ENCODE measurements at places on chromosomes 4 and X. TPM values are rescaled to one million over a fixed set of nuclear protein-coding genes. Genes with fewer than 3 reads are reported as not detected.
A peak's percentile ranks its signal among the peaks of the same experiment; 100 is the strongest.

CXorf49B gene
- not detected for total RNA-seq

DNA sequence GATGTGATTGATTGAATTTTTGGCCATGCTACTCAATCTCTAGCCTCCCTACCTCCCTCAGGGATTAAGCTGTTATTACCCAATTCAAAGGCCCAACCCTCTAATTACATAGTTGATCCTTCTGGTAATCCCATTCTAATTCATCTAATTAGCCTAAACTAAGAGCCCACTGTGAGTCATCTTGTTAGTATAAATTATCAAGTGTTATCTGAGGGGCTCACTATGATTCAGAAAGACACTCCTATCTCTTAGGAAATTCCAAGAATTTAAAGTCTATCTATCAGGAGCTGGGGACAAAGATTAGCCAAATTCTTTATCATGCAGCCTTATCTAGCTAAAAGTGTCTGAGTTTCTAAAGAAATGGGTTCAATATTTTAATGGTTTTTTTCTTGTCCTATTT is 32.9 kb upstream of the VEGFC start:
- no peak for DNase-seq

DNA sequence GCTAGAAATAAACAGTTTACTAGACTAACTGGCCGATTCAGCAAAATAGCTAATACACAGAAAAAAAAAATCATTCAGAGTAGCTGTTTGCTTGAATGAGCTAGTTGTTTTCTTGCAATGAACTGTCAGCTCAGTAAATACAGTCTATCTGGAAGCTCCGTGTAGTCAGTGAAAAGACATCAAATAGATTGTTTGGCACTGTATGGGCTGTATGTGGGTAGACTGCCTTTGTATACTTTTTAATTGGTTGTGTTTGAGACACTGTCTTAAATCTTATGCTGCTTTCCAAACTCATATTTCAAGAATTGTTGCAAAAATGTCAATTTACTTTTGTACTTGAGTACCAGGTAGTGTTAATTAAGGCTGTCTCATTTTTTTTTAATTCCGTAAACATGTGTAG is 61.6 kb upstream of the GPR174 start:
- DNase-seq, result no peak

GRCh38 chr4:121358473-121358872 is 22.3 kb downstream of the QRFPR start:
- no peak for DNase-seq

RASGEF1B gene
- total RNA-seq, result 1.0 TPM

DNA sequence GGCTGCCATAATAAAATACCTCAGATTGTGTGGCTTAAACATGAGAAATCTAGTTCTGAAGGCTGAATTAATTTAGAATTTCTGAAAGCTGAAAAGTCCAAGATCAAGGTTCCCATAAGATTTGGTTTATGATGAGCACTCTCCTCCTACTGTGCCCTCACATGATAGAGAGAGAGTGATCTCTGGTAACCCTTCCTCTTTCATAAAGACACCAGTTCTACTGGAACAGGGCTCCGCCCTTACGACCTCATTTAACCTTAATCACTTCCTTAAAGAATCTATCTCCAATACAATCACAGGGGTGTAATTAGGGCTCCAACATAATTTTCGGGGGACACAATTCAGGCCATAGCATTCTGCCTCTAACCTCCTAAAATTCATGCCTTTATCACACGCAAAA is 194.0 kb upstream of the MAB21L2 start:
- no peak for DNase-seq

ARSJ gene
- 31.9 TPM for total RNA-seq

SLBP gene
- 157 TPM for total RNA-seq

DNA sequence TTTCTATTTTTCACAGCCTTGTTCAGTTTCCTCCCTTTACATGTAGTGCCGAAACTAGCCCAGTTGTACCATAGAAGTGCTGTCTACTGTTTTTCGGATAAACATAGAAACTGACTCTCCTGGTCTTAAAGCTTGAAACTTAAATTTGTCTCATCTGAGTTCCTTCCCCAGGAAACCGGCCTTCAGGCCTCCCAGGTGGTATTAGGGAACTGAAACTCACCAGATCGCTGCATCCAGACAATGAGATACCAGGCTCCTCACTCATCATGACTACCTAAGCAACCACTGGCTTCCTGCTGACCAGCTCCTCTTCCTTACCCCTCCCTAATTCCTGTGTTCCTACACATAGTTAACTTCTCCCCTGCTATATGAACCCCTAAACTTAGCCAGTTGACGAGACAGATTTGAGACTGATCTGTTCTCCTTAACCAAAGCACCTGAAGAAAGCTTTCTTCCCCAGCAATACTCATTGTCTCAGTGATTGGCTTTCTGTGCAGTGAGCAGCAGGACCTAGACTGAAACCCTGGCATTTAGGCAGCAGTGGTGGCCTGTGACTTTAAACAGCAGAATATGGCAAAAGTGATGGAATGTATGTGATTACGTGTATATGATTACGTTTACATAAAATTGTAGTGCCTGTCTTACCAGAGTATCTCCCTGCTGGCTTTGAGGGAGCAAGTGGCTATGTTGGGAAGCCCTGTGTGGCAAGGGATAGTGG is 959.1 kb upstream of the LCORL start:
- no peak for DNase-seq

DNA sequence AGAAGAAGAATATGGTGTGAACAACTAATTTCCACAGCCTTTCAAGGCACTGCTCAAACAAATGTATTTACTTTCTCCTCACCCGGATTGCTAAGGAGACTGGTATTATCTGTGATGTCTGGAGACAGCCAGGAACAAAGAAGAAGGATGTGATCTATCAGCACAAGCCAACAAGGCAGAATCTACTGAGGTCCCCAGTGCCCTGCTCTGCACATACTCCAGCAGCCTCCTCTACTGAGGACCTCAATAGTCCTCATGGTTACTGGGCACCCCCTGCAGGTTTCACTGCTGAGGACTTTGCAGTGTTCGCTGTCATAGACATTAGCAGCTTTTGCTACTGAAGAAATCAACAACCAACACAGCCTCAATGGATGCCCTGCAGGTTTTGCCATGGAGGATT is 930.1 kb downstream of the ADGRL3 start:
- no peak for DNase-seq

DNA sequence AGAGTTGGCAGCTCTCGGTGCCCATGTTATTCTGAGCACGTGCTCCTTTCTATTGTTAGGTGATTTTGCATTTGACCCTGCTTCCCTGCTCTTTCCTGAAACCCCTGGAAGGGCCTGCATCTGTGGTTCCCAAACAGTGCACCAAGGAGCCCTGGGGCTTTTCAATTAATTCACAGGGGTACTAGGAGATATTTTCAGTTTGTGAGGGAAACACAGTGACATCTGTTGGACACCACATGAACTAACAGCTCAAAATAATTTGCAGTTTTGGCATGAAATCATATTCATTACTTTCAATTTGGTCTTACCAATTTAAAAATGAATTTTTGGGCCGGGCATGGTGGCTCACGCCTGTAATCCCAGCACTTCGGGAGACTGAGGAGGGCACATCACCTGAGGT is 156.6 kb downstream of the GATB start:
- DNase-seq, result no peak

- no peak for DNase-seq
Measured at GRCh38 chr4:132839070-132839469, 310.0 kb upstream of the PCDH10 start.

DNA sequence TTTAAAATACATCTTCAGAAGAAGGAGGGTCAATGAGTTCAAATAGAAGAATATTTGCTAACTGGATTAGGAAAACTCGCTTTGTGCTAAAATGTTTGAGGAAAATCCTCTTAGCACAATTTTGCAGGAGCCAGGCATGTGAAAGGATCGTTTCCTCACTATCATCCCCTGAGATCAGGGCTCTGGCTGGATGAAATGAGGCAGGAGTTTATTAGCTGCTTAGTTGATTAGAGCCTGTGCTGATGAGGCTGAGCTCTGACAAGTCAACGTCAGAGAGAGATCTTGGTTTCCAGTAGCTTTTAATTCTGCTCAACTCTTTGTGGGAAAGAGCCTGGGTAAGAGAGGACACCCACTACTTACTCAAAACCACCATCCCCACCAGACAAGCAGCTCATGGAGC is 8.0 kb upstream of the DRD5 start:
- DNase-seq, result no peak

DNA sequence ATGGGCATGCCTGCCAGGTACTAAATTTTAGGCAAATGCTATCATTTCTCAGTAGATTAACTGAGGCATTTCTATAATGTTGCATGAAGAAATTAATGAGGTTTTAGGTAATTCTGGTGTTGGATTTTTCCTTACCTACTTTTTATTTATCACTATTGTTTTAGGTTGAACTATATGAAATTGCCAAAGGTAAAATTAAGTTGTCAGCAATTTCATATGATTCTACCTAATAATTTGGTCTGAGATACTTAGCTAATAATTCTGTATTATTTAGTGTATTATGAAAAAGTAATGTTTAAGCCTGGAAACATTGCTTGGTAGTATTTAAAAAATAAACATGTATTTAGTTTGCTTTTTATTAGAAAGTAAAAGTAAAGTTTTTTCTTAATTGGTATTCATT is 22.7 kb downstream of the SLC4A4 start:
- no peak for DNase-seq

DNA sequence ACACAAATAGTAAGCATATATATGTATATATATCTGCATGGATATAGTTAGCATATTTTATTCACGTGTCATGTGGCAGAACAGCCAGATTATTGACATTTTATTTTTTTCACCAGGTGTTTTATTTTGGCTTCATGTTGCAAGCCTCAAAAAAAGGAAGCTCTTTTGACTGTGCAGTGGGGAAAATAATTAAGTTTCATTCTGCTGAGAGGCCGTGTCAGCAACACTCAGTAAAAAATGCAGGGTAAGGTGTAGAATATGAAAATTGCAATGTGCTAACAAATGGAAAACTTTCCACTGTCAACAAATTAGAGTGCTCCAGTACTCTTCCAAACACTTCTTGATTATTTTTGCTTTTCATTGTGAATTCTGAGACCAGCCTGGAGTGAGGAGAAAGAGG is 511.5 kb downstream of the GLUD2 start:
- DNase-seq, result no peak

GRCh38 chrX:100928660-100929613 is at the start of gene XKRX:
Gene XKRX, minus strand, starts transcription at chrX:100928917. Its CDS starts 613 bp downstream, at chrX:100928304.
- no peak for DNase-seq

DNA sequence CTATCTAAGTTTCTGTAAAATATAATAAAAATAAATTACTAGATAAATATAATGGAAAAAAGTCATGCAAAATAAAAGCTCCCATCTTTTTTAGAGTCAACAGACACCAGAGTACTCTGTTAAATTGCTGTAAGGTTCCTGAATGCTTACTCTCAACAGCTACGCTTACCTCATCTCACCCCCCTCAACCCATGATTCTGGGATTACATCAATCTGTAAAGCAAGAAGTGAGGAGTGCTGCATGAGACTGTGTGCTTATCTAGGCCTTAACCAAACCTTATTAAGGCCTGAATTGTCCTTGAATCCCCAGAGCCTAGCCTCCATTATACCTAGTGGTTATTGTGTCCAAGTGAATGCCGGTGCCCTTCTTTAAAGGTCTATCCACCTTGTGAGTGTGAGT is 735.8 kb downstream of the RPA4 start:
- DNase-seq, result no peak

GRCh38 chrX:8042304-8042703 is 115.1 kb upstream of the PNPLA4 start:
- DNase-seq, result no peak

PDLIM3 gene
- 8.5 TPM for total RNA-seq

DNA sequence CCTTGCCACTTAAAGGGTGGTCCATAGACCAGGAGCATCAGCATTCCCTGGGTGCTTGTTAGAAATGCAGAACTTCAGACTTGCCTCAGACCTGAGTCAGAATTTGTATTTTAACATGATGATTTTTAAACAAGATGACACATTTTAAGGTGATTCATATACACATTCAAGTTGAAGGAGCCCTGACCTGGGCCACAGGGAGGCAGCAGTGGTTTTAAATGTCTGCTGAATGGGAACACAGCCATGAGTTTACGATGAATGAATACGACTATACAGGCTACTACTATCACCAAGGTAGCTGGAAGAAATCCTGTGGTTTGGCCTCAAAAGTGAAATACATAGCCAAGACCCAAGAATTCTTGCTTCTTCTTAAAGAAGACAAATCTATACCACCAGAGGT is 2.9 kb downstream of the HDAC8 start:
- DNase-seq, result no peak

TBX22 gene
- not detected for total RNA-seq

DNA sequence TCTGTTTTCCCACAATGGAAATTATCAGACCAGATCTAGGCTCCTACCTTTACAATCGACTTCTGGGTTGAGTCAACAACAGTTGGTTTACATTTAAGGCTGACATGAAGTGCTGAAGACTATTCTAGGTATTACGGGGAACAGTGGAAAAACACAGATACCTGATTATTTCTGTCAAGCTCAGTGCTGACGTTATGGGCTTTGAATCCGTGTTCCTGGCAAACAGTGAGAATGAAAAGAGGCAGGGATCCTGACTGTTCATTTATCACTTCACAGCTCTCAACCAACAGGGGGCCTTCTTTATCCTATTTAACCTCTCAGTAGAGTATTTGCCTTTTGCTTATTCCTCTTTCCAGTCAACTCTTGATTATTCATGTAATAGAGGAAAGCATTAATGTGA is 43.1 kb downstream of the TMEM164 start:
- DNase-seq, result no peak

PRSS12 gene
- total RNA-seq, result 1.0 TPM

DNA sequence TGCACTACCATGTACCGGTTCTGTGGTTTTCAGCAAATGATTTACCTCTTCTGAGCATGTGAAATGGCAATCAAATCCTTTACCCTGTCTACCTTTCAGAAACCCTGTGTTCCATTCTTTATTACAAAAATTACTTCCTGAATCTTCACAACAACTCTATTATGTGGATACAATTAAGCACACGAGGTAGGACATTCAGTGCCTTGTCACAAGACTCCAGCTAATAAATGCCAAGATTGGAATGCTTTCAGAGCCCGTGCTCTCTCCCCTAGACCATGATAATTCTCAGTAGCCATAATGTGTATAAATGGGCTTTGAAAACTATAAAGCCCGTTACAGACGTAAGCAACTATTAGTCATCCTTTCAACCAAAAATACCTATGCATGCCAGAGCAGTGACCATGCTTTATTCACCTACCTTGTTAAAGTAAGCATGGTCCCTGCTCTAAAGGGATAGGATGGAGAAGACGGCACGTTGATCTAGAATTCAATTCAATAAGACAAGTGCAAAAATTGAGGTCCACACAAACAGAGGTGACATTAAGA is 2.4 kb downstream of the RXFP1 start:
- DNase-seq, result peak; percentile 10
